ENCODE measurements at places on chromosomes 4 and X.

GRCh38 chrX:123336666-123337065 is 152.6 kb downstream of the GRIA3 start:
- no peak for DNase-seq

DNA sequence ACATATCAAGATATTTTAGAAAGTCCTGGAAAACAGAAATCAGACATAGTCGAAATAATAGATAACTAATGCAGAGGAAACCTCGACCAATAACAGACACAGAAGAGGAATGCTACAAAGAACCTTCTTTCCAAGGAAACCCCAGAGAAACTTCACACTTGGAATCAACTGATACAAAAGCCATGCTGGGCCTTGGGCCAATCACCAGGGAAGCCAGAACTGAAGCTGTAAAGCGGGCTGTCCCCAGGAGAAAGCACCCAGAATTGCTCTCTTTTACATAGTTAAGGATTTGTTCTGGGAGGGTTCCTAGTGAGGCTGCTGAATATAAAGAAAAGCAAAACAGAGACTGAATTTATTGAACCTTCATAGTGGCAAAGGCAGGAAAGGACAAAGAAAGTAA is 100.5 kb downstream of the PRDM5 start:
- DNase-seq = no peak

DNA sequence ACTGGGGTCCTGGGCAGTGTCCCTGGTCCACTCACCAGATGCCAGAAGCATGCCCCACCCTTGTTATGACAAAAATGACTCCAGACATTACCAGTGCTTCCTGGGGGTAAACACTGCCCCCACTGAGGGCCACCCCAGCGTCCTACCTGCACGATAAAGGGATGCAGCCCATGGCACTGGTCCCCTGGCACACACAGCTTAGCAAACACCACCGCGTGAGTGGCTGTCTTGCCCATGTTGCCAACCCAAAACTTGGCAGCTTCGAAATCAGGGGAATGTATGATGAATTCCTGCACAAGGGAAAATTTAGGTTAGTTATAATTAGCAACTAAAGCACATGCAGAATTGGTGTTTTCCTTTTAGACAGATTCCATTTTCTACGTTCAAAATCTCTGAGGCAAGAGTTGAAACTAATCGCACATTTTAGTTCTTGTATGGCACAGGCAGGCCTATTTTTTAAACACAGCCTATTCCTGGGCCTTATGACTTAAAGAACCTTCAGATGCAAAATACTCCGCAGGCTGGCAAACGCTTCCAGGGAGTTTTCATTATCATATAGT is 30.4 kb downstream of the ACOX3 start:
- no peak for DNase-seq

DNA sequence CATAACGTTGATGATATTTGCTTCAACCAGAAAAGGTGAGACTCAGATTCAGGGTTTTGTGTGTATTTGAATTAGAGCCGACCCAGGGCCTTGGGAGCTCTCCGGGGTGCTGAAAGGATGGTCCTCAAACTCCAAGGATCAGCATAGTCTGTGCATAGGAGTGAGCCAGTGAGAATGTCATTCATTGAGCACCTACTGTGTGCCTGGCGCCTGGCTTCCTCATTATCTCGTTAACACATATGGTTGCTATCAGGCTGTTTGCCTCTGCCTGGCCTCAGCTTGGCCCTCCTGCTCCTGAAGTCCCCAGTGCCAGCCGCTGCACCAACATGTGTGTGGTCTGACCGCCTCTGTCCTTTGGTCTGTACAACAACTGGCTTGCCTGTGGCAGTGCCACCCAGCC is 25.1 kb upstream of the JAKMIP1 start:
- no peak for DNase-seq

DNA sequence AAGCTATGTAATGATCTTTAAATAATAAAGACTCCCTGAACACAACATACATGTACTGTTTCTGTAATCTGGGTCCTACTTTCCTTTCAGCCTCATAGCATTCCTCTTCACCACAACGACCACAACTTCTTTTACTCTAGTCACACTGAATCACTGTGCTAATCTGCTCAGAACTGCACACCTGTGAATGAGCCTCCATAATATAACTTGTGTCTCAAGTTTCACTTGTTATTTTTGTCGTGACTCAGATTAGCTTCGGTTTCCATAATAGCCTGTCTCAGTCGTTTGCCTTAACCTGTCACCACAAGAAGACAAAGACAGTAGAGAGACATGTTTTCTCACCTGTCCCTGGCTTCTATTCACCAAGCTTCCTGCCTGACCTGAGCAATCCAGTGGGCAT is 61.8 kb downstream of the MAGED1 start:
- no peak for DNase-seq

GRCh38 chr4:22986262-22986661 is 293.5 kb downstream of the GBA3 start:
- no peak for DNase-seq

DNA sequence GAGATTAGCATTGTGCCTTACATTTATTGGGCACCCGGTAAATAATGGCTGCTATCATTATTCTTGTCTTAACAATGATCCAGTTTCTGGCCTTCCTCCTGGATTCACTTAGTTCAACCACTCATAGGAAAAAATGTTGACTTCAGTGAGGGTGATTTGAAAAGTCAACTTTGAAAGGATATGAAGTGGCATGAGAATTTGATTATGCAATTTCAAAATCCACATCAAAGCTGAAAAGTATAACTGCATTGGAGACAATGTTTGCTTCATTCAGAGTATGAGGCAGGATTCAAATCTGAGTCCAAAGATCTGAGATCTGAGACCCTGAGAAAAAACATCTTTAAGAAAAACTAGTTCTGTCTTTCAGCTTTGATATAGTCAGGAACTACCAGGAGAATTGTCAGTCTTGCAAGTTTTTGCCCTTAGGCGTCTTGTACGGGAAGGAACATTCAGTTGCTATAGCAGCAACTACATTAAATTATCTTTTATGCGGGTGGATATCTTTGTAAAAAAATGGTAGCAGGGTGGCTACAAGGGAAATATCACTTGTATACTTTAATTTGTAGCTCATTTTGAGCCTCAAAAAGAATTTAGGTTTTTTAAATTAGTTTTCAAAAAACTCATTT is 587.5 kb upstream of the LCORL start:
- DNase-seq = no peak

DNA sequence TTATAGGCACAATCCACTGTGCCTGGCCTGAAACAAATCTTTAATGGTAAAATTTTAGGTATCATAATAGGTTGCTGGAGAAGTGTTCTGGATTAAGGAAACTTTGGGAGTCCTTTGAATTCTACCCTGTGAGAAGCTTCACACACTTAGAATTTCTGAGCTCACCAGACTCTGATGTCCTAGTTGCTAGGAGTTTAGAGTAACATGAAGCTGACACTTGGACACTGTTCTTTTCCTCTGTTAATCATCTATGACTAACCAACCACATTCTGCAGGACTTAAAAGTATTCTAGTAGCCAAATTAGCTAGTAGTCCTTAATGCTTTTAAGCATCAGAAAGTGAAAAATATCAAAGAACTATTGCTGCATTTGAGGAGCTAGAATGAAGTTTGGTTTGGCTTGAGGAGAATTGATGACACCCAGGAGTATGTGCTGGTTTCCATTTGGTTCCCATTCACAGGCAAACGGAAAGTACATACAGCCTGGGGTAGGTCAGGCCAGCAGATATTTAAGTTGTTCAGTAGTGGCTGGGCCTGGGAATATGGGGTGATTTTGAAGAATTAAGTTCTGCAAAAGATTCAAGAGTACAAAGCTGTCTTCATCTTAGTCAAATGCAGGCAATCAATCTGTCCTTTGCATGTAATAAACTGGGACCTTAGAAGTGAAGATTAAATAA is 38.8 kb upstream of the IGFBP7 start:
- DNase-seq = no peak

GRCh38 chr4:176238157-176238610 is 30.8 kb downstream of the ASB5 start:
- no peak for DNase-seq

DNA sequence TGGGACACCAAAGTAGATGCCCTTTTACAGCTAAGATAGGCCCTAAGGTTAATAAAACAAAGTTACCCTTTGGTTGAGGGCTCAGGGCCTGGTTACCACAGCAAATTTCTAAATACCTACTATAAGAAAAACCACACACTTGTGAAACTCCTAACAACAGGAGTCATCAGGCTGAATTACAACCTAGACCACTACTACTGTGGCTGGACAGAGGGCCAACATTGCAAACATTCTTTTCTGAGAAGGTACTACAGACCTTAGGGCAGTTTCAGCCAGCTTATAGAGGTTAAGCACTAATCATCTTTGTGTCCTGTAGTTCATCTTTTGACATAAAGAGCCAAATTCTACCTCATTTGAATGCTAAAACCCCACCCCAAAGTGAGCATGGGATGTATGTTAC is 504.0 kb downstream of the RAPGEF2 start:
- no peak for DNase-seq

DNA sequence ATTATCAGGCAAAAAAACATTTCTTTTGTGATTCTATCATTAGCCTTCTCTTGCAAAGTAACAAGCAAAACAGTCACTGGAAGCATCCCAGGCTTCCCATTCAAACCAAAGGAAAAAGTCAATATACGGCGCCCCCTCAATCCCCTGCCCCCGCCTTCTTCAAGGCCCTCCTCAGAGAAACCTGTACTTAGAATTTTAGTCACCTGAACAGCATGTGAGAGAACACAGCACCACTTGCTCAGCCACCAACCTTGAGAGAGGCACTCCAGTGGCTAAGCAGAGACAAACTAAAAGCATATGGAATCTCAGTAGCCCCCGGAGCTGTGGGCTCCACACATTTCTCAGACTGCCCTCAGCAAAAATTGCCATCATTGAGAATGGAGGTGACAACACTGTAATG is 25.2 kb downstream of the LEF1 start:
- no peak for DNase-seq

GRCh38 chr4:17966312-17966711 is 55.2 kb downstream of the LCORL start:
- DNase-seq = no peak

GRCh38 chr4:7539659-7540058 is 104.9 kb upstream of the PSAPL1 start:
- DNase-seq = no peak

- DNase-seq = peak; percentile 44
Observed at GRCh38 chrX:38754102-38754790, 47.0 kb upstream of the MID1IP1 start.

DNA sequence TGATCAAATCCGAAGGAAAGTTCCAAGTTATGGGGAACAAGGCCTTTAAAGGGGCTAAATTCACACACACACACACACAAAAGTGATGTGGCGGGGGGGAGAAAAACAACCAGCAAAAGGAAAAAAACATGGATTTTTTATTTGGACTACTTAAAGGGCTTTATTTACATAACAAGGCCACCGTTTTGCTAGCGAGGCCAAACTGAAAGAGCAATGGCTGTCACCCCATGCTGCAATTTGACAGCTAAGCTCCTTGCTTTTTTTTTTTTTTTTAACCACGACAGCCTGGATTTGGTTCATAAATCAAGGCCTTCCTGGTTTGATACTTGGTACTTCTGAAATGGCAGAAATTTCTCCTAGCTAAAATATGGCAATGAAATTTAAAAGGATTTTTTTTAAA is 99.6 kb upstream of the PTCHD1 start:
- no peak for DNase-seq

- no peak for DNase-seq
Observed at GRCh38 chr4:107718351-107718965, 1.6 kb downstream of the PAPSS1 start.

- DNase-seq = no peak
Observed at GRCh38 chrX:124476562-124476961, 130.2 kb downstream of the SH2D1A start.

GRCh38 chr4:126661194-126661593 is 971.6 kb upstream of the INTU start:
- DNase-seq = no peak

DNA sequence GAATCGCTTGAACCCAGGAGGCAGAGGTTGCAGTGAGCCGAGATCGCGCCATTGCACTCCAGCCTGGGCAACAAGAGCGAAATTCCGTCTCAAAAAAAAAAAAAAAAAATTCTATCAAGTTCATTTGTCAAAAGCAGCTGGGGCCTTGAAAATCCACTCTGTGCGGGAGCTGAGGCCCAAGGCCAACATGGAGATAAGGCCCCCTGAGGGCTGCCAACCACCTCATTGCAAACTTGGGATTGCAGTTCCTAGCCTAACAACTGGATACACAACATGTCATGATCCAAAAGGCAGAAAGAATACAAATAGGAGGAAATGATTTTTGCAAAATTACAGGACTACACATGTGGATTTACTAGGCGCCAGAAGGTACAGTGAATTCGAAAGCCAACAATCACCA is 22.5 kb upstream of the PRDX4 start:
- no peak for DNase-seq

DNA sequence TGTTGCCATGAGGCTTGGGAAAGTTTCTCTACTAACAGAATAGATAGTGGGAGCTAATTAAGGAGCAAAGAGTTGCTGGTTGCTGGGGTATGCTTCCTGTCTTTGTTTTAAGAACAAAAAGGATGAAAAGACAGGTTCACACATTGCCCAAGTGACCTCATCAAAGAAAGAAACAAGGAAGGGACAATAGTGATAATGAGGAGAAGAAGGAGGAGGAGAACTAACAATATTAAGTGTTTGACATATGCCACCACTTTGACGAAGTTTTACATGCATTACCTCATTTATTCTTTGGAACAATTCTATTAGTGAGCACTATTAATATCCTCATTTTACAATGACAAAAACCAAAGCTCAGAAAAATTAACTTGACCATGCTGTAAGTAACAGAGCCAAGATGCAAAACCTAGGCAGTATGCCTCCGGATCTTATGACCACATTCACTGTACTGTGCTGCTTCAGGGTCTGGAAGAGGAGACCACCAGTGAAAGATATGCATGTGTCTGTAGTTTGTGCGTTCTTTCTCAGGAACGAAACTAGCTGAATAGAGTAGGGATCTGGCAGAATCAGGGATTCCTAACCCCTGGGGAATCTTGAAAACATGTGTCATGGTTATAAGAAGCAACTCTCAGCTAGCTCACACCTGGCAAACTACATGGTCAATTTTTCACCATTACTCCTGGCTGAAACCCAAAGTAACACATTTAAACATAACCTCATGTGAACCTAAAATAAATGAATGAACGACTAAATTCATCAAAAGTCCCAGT is 83.8 kb downstream of the MOSPD2 start:
- DNase-seq = no peak

DNA sequence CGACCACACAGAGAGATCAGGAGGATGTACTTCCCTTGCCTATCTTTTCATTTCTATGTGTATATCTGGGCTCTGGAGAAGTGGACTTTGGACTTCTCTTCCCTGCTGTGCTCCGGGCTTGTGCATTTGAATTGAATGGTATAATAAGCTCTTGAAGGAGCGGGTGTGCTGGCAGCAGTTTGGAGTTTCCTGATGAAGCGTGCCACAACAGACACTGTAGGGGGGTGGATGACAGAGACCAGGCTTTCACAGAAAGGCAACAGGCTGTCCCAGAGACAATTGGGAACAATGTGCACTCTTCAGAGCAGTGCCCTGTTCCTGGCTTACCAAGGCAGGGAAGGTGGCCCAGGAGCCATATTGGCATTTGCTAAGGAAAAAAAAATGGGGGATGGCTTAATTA is 170.1 kb downstream of the FRMPD4 start:
- DNase-seq = no peak
